ENCODE measurements at places on chromosomes 7 and 10.
A peak's percentile ranks its signal among the peaks of the same experiment; 100 is the strongest.

DNA sequence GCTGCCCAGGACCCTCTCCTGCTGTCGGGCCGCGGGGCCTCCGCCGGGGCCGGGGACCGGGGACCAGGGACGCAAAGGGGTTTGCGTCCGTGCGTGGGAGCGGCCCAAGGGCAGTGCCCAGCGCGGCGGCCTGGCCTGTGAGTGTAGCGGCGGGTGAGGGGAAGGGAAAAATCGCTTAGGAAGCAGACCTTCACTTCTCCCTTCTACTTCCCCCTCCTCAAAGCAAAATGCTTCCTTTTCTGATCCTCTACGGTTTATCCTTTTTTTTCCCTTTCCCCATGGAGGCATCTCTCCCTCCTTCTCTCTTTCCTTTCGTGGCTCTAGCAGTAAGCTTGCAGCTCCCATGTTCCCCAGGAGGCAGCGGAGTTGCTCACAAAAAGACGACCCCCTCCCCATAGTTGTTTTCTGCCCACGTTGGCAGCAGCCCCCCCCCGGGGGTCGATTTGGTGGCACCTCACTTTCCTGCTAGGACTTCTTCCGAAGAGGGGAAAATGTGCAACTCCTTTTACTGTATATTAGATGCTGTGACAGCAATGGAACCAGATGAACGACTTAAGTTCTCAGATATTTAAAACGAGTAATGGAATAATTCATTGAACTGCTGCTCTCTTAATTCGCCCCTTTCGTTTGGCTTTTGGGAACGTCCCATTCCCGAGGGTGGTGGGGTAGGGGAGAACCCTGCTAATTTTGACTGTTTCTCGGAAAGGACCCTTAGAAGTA is 724 bp downstream of the CAPZA2 start:
- peak; percentile 18 for DNase-seq

GRCh38 chr10:88831709-88832108 is 19.9 kb downstream of the ANKRD22 start:
- peak; percentile 77 for DNase-seq

DNA sequence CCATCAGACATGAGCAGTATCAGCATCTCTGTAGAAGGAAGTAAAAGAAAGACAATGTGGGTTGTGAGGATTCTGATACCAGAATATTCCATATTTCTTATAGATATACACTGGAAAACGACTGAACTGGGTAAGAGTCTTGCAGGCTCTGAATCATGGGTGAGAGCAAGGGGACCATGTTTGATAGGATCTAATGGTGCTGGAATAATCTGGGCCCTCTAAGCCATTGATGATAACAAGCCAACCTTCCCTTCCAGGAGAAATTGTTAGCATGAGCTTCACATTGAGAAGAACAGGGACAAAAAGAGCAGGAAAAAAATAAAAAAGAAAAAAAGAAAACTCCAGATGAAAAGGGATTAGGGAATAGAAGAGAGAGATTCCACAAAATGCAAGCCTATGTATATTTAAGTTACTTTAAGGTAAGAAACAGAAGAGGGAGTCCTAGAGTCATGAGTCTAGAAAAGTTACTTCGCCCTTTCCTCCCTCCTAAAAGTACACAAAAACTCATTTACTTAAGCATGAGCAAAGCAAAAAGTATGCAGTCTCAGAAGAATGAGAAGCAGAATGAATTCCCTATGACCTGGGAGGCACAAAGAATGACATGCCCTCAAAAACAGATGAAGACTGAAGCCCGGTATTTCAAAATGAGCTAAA is 181.9 kb downstream of the TMEM26 start:
- no peak for DNase-seq

GRCh38 chr10:42953684-42954674 is 122.9 kb upstream of the RET start:
- DNase-seq, result no peak

DNA sequence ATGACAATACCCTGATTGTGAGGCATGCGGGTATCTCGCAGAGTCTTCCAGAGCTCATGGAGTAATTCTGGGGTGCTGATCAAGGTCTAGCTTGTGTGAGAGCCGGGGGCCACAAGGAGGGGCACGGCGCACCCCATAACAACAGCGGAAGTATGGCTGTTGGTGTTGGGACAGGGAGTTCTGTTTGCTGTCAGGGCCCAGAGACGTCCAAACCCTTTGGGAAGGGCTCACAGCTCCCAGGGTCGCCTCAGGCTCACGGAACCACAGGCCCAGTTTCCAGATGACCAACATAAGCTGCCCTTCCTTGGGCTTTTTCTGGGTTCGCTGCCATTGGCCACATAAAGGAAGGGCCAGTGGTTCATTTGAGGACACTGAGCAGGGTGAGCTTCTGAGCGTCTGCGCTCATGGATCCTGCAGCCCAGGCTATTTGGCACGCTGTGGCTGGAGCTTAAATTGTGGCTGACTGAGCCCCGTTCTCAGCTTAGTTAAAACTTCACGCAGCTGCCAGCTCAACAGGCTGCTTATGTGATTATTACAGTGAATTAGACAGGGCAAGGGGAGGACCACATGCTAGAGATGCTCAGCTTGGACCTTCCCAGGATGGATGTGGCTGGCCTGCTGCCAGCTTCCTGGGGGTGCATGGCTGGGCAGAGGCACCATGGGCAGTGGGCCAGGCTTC is 92.3 kb downstream of the DNAJB6 start:
- DNase-seq, result no peak

GRCh38 chr7:16975712-16976111 is 93.9 kb upstream of the AGR3 start:
- DNase-seq, result no peak

- DNase-seq, result no peak
Observed at GRCh38 chr7:11910253-11910652, 78.3 kb upstream of the THSD7A start.

- no peak for DNase-seq
Observed at GRCh38 chr10:109071539-109071938, 851.8 kb downstream of the XPNPEP1 start.

GRCh38 chr7:38310591-38311101 is 37.2 kb upstream of the TARP start:
- no peak for DNase-seq

- no peak for DNase-seq
Observed at GRCh38 chr7:41339913-41340676, 362.8 kb downstream of the INHBA start.

GRCh38 chr10:93110472-93111146 is 36.9 kb downstream of the CYP26A1 start:
- DNase-seq, result no peak

- no peak for DNase-seq
Observed at GRCh38 chr7:35258125-35258867, 4.4 kb upstream of the TBX20 start.

GRCh38 chr7:112144284-112145059 is 61.7 kb downstream of the DOCK4 start:
- no peak for DNase-seq

DNA sequence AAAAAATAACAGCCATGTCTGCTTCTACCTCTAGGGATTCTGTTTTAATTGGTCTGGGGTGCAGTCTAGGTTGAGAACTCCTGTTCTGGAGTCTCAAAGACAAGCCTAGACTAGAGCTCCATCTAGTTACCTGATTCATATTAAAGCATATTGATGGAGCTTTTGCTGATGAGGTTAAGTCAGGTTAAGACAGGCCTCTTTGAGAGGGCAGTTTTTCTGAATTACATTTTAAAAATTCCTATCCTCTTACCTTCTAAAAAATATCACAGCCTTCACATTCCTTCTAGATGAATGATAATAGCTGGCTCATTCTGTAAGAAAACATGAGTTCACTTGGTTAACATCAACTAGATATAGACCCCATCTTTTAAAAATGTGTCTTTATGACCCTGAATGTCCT is 28.9 kb downstream of the MGAM start:
- no peak for DNase-seq
